Non-pigmented ciliary epithelial cell (primary cell): ENCODE measurements at places on chromosomes 11 and 22.
A peak's percentile ranks its signal among the peaks of the same experiment; 100 is the strongest.

- peak; percentile 28 for DNase-seq
Measured at GRCh38 chr11:93700830-93701229, 39.3 kb downstream of the CEP295 start.

GRCh38 chr11:16779436-16779835 is 41.0 kb downstream of the C11orf58 start:
- DNase-seq, result no peak

DNA sequence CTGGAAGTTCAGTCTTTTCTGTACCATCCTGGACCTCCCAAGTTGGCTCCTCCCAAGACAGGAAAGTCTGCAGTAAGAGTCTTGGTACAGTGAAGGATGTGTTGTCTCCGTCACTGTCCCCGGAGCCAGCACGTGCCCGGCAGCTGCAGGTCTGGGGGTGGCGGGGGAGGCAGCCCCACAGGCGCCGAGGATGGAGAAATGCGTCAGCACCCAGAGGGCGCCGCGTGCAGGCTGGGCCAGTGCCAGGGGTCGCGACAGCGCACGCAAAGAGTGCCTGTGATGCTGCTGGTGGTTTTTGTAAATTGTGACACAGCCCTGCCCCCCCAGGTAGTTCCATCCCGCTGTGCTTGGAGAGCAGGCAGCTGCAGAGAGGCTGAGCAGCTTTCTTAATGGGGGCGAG is 1200.5 kb downstream of the BRD1 start:
- no peak for DNase-seq

DNA sequence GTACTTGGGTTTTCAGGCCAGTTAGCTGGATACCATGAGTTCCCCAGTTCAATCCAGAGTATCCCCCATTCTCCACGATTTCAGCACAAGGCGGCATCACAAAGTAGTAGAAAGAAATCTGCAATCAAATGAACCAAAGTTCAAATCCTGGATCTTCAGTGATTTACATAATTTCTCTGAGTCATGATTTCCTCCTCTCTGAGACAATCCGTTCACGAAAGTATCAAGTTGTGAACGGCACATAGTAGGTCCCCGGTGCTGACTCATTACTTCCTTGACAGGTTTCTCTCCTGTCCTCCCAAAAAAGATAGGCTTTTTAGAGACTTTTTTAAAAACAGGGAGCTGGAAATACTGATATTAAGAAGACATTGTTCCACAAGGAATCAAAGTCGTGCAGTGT is 69.1 kb upstream of the AKIP1 start:
- DNase-seq, result no peak

GRCh38 chr11:29018631-29019030 is 910.4 kb downstream of the METTL15 start:
- DNase-seq, result peak; percentile 91

GRCh38 chr11:96680211-96681018 is 290.6 kb downstream of the JRKL start:
- DNase-seq, result no peak

GRCh38 chr11:102914238-102915043 is 39.7 kb upstream of the MMP12 start:
- DNase-seq, result no peak
